ENCODE measurements at places on chromosomes 5 and 9.

GRCh38 chr5:170854566-170854965, 7.3 kb upstream of the RANBP17 start:
- DNase-seq, result no peak

GRCh38 chr5:102747386-102748166, 7.5 kb upstream of the PAM start:
- DNase-seq, result no peak

GRCh38 chr9:86764221-86764624, 183.1 kb downstream of the GAS1 start:
- peak; percentile 15 for DNase-seq

- DNase-seq, result peak; percentile 26
Observed at GRCh38 chr9:21465859-21466518, 16.1 kb downstream of the IFNE start.

DNA sequence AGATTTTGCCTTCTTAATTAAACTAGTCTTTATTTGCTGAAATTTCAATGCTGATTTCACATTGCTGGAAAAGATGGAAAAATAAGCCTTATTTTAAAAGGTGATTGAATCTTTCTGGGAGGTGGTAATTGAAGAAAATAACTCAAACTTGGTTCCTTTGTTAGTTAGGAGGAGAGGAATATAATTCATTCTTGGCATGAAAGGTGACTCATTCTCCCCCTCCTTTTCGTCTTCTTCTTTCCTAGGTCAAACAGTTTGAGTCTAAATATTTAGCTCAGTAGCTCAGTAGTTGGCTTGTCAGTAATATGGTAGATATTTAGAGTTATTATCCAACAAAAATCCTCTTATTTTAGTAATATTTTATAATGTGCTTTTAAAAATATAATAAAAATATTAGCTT, 353.9 kb upstream of the MEF2C start:
- DNase-seq, result no peak

DNA sequence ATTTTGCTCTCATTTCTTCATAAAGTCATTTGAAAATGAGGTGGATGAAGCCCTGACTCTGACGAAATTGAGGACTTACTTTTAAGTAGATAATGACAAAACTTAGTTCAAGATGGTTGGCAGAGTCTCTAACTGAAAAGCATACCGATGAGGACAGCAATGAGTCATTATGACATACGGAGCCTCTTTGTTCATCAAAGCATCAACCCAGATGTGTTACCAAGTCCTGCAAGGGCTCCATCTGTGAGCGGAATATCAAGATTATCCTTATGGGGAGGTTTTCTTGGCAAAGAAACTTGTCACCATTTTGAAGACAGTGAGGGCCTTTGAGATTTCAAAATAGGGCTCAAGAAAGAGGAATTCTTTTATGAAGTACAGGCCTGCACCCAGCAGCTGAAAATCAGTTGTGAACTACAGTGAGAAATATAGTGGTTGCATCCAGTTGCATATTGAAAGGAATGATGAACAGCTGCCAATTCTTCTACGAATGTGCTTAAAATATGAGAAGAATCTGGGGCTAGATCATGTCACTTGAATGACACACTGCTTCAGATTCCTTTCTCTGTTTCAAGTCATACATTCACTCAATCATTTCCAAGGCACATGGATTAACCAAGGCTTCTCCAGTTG, 86.6 kb upstream of the SLC24A2 start:
- DNase-seq, result no peak

- DNase-seq, result no peak
Observed at GRCh38 chr5:2876183-2876582, 124.7 kb upstream of the IRX2 start.

DNA sequence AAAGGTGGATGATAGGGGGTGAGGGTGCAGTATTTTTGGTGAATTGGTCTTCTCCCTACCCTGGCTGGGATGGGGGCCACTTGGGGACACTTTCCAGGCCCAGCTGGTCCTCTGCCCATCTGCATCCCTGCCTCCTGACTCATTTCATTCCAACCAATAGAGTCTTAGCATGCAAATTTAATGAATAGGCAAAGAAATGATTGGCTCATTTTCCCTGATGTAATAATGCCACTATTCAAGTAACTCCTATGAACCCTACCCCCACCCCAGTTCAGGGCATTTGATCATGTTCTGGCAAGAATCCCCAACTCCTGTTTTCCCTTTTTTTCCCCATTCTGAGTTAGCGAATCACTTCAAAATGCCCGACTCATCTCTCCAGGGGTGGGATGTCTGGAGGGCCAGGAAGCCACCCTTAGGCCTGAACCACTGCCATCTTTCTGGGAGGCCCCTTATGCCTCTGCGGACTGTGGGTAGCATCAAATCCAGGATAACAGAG, 56.7 kb downstream of the PCDH1 start:
- peak; percentile 94 for DNase-seq

- no peak for DNase-seq
Observed at GRCh38 chr9:76609285-76610010, 150.5 kb downstream of the GCNT1 start.

DNA sequence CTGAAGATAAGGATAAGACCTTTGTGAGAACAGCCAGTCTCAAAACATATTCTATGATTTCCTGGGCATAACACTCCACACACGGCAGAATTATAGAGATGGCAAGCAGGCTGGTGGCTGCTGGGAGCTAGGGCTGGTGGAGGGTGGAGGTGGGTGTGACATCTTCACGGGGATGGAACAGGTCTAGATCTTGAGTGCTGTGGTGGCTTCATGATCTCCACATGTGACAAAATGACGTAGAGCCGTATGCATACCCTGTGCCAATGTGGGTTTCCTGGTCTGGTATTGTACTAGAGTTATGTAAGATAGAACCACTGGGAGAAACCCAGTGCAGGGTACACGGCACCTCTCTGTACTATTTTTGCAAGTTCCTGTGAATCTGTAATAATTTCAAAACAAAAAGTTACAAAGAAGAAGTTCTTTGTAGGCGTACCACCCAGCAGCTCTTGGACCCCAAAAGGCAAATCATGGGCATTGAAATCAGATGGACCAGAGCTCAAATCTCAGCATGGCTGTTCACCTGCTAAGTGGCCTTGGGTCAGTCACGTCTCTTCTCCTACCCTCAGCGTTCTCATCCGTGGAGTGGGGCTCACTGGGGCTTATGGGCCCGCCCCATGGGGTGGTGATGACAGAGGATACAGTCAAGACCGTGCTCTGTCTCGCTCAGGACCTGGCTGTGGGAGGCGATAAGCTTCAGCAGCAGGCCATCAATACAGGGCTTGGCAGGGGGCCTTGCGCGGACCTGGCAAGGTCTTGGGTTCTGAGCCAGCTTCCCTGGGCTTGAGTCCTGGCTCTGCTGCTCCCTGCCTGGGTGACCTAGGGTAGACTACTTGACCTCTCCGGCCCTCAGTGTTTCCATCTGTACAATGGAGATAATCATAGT, 74.7 kb upstream of the UNC5A start:
- no peak for DNase-seq

GRCh38 chr5:145750199-145750598, 84.9 kb downstream of the PRELID2 start:
- DNase-seq, result no peak

DNA sequence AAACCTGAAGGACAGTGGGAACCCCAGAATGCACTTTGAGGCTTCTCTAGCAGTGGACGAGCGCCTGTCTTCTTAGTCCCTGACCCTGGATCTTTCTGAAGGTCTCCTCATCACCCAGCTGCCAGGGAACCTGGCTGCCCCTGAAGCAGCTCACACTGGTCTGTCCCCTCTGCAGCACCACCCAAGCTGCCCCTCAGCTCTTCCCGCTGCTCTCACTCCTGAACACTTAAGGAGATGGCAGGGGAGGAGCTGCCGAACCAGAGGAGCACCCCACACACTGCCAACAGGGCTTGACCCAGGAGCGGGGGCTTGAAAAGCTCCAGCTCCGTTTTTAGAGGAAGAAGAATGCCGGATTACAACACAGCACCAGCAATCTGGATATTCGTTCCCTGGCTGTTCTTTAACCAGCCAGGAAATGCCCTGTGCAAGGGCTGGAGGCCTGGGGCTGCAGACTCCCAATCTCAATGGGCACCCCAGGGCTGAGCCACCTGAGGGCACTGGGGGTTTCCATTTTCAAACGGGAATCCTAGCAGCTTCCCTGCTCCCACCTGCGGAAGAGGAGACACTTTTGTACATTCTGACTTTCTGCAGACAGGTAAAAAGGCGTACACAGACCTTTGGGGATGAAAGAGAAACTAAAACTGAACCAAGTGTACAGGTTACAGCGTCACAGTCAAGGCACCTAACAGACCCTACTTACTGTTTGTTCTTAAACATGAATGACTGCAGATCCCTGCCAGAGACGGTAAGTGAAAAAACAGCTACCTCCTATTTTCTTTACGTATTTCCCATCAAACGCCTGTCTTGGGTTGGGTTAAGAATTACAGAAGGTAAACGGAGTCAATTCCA, 36.3 kb downstream of the GOLM1 start:
- DNase-seq, result no peak

DNA sequence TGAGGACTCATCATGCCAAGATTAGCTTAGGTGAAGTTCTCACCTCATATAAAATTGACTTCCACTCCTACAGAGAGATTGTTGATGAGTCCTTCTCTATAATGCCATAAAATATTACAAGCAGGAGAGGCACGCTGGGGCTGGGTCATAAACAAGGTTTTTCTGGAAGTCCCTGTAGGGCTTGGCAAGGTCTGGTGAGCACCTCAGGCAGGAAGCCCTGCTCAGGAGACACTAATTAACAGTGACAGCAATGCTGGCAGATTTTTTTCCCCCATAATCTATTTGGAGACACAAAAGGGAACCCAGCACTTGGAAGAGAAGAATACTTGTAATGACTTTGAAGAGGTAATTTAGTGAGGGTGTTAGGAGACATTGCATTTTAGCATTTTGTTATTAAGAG, 118.7 kb downstream of the DIRAS2 start:
- no peak for DNase-seq

- peak; percentile 14 for DNase-seq
Observed at GRCh38 chr9:73916016-73916673, 581.0 kb upstream of the RORB start.

DNA sequence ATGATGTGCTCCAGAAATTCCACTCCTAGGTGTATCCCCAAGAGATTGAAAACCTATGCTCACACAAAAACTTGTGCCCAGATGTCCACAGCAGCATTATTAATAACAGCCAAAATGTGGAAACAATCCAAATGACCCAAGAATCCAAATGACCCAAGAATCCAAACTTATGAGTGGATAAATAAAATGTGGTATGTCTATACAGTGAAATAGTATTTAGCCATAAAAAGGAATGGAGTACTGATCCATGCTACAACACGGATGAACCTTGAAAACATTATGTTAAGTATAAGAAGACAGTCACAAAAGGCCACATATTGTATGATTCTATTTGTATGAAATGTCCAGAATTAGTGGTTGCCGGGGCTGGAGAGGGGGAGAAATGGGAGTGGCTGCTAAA, 80.3 kb downstream of the PSD2 start:
- DNase-seq, result no peak

- DNase-seq, result no peak
Observed at GRCh38 chr9:105405514-105406131, 42.2 kb upstream of the FSD1L start.

GRCh38 chr5:179129607-179130071, 69.5 kb downstream of the ZNF354C start:
- DNase-seq, result no peak

DNA sequence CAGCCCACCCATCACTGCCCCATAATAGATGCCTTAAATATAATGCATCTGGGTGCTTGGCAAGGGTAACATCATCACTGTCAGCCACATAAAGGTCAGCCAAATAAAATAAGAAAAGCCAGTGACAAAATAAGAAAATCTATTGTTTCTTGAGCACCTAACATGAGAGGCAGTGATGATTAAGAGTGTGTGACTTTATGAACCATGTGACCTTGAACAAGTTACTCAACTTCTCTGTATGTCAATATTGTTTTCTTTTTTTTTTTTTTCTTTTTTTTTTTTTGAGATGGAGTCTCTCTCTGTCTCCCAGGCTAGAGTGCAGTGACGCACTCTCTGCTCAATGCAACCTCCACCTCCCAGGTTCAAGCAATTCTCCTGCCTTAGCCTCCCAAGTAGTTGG, 98.7 kb downstream of the CDK5RAP2 start:
- DNase-seq, result no peak

- DNase-seq, result no peak
Observed at GRCh38 chr5:141485321-141486055, 658 bp downstream of the PCDHGC4 start.

- peak; percentile 95 for DNase-seq
Observed at GRCh38 chr9:105064248-105065097, 136.5 kb upstream of the ABCA1 start.

- DNase-seq, result no peak
Observed at GRCh38 chr5:112087222-112087621, 330.2 kb upstream of the NREP start.

DNA sequence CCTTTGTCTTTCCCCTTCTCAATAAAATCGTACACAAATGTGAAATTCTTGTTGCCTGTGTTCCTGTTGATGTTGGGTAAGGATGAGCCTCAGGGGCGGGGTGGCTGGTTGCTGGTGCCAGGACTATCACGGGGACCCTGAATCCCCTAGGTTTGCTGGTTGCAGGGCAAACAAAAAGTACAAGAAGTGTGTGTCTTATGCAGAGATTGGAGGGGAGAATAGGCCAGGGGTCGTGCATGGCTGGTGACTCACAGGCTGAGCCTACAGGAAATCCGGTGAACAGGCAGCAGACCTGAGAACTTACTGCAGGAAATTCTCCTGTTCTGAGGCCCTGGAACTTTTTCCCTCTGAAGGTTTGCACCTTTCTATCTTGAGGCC, 5.5 kb downstream of the ANXA2R start:
- no peak for DNase-seq

DNA sequence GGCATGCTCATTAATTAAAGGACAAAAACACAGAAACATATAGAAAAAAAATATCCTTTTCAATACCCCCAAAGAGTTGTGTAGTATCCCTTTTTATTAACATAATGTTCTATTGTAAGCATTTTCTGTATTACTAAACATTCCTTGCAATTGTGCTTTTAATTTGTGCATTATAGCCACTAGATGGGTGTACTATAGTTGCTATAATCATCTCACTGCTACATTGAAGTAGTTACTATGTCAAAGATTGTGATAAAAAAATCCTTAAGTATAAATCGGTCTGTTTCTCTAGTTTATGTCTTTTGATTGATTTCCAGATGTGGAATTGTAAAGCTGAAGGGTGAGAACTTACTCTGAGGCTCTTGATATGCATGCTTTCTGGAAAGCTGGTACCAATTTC, 21.4 kb downstream of the FREM1 start:
- no peak for DNase-seq

- DNase-seq, result no peak
Observed at GRCh38 chr9:80873861-80874260, 815.5 kb downstream of the TLE1 start.

- DNase-seq, result no peak
Observed at GRCh38 chr9:135014311-135015010, 73.0 kb upstream of the OLFM1 start.

Data from globus pallidus (tissue), 1 donor.